Stimulated activated CD4-positive, alpha-beta T cell treated with anti-CD3 and anti-CD28 coated beads, TNF-alpha, amount 100 ng/mL, for 1 hour (primary cell): ENCODE measurements at places on chromosomes 6 and 20.
A peak's percentile ranks its signal among the peaks of the same experiment; 100 is the strongest.

DNA sequence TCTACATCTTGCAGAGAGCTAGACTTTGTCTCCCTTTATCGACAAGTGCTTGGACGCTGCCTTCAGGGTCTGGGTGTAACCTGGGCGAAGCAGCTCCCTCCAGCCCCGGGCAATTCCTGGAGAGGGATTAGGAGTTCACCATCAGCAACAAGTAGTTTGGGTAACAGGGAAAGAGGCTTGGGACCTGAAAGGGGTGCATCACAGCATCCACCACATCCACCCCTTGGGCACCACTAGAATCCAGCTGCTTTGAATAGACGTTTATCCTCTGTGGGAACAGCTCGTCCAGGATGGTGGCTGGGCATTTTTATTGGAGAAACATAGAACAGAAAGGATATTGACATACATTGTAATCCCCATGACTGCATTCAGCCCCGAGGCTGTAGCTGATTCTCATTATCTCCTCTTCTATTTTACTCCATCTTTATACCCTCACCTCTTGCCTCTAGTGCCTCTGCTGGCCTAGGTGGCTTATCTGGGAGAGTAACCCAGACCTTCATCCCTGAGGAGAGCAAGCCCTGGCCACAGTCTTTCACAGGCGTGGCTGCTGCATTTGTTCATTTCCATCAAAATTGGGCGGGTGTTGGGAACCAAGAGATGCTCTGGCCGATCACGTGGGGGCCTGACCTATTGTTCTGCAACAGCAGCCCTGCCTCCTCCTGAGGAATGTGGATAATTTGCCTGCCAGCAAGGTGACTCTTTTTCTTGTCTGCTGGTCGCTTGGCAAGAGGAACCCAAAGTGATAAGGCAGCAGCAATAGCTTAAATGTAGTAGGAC is 109.2 kb upstream of the RALGAPA2 start:
- DNase-seq, result no peak

DNA sequence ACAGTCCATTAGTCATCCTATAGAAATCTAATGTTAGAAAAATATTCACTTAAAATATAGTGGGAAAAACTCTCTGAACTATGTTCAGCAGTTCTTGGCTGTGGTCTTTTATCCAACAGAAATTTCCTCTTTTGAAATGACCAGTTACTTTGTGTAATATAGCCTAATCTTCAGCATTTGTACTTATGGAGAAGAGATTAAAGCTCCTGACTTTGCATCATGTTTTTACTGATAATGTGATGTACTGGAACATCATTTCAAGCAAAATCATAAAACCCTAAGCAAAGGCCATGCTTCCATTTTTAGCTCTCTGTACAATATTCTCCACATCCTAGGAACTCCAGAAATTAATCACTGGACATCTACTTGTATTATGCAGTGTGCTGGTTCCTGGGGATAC is 430.8 kb upstream of the RUNX2 start:
- no peak for DNase-seq

- peak; percentile 2 for DNase-seq
These were observed 27.8 kb downstream of the ASIP start for GRCh38 chr20:34268851-34269636.

- DNase-seq, result no peak
These were observed 2.6 kb downstream of the ALDH5A1 start for GRCh38 chr6:24497254-24497970.

GRCh38 chr6:112181130-112181529 is 73.2 kb downstream of the LAMA4 start:
- DNase-seq, result no peak

GRCh38 chr20:15375836-15376235 is 1038.4 kb upstream of the FLRT3 start:
- no peak for DNase-seq

GRCh38 chr6:148080315-148080714 is 262.3 kb upstream of the SASH1 start:
- no peak for DNase-seq
